GM12878 (cell line): ENCODE measurements at places on chromosomes 5 and 9. TPM values are rescaled to one million over a fixed set of nuclear protein-coding genes. Genes with fewer than 3 reads are reported as not detected.

Gene MLLT3
- total RNA-seq = 38.4 and 40.7 TPM in 2 replicates

- no peak for DNase-seq
Observed at GRCh38 chr5:34734326-34734725, 78.2 kb downstream of the RAI14 start.

GRCh38 chr9:27538647-27539046 is 9.0 kb upstream of the MOB3B start:
- DNase-seq = no peak

DNA sequence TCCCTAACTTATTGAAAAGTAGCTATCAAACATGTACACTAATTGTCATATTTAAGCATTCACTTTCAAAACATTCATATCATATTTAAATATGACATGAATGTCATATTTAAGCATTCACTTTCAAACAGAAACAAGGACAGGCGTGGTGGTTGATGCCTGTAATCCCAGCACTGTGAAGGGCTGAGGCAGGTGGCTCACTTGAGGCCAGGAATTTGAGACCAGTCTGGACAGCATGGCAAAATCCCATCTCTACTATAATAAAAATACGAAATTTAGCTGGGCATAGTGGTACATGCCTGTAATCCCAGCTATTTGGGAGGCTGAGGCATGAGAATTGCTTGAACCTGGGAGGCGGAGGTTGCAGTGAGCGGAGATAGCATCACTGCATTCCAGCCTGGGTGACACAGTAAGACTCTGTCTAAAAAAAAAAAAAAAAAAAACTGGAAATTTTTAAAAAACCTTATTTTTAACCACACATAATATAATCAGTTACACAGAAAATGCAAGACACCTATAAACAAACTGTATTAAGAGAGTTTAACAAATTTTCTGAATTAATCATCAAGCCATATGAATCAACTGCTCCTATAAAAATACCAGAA is 88.1 kb downstream of the LPAR1 start:
- DNase-seq = no peak

Gene EGR1
- total RNA-seq = 7.3 and 9.0 TPM in 2 replicates

- DNase-seq = no peak
Observed at GRCh38 chr5:8241558-8241957, 372.6 kb downstream of the MTRR start.

- peak; percentile 13 for DNase-seq
Observed at GRCh38 chr5:88940713-88941112, 57.7 kb upstream of the MEF2C start.

DNA sequence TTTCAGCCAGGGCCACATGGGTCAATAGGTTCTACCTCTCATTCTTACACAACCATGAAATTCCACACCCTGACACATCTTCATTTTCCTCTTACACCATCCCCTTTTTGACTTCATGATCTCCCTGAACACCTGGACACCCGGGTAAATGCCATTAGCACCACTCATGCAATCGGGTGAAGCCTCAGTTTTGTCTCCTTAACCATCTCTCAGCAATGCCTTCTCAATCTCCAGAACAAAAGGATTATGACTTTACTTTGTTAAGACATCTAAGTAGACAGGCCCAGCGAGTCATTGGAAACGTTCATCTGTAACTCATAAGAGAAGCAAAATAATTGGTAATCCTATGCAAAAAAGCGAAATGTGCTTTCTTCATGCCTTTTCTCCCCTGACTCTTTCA is 49.9 kb downstream of the ADAMTS12 start:
- no peak for DNase-seq

Gene PITX1
- 0.77 and 1.1 TPM in 2 replicates for total RNA-seq

DNA sequence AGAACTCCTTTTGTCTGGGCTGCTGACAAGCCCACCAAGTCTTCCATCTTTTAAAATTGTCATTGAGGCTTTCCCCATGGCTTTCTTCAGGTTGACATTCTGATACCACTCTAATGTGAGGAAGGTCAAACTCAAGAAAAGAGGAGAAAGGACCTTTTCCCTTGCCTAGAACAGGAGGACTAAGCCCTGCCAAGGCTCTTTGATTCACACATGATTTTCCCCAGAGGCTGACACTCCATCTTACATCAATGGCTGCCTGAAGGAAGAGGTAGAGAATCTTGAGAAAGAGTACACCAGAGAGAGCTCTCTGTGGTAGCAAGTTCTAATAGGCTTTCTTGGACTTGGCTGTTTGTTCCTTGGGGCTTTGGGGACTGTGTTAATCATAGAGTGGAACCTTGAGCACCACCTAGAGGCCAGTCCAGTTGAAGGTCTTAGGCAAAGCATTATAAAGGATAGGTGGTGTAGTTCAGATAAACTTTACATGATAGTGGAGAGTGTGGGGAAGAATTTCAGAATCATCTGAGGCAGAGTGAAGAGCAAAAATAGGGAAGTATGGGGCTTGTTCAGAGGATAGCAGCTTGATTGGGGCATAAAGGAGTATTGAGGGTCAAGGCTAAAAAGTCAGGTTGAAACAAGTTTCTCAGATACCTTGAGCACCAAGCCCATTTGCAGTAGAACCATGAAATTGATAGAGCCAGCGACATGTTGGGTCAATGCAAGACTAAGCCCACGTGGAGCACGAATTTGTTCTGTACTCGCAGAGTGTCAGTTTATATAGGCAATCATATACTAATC is 36.7 kb downstream of the NDFIP1 start:
- peak; percentile 11 for DNase-seq

DNA sequence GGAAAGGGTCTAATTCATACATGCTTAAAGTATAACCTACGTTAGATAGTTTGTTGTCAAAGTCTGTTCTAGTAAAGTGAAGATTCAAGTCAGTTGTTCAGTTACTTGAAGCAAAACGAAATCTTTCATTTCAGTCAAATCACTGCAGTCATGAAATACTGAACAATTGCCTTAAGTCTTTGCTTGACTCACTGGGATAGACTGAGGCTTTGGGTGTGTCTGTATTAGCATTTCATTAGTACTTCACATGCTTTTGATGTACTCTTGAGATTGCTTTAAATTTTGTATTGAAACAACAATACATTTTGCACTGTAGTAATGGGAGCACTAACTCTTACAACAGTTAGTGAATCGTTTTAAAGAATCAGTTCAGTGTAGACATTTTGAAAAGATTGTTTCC is 4.0 kb upstream of the CMYA5 start:
- DNase-seq = no peak

DNA sequence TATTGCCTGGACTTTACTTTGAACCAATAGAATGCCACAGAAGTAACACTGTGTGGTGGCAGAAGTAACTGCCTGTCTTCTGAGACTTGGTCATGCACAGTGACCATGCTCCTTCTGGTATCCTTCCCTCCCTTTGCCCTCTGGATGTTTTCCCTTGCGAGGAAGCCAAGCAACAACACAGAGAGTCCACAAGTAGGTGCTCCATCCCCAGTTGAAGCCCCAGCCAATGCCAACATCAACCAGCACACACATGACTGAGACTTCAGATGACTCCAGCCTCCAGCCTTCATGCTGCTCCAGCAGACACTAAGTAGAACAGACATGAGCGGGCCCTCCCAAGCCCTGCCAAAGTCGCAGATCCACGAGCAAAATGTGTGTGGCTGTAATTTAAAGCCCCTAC is 129.6 kb downstream of the EPB41L4A start:
- no peak for DNase-seq

DNA sequence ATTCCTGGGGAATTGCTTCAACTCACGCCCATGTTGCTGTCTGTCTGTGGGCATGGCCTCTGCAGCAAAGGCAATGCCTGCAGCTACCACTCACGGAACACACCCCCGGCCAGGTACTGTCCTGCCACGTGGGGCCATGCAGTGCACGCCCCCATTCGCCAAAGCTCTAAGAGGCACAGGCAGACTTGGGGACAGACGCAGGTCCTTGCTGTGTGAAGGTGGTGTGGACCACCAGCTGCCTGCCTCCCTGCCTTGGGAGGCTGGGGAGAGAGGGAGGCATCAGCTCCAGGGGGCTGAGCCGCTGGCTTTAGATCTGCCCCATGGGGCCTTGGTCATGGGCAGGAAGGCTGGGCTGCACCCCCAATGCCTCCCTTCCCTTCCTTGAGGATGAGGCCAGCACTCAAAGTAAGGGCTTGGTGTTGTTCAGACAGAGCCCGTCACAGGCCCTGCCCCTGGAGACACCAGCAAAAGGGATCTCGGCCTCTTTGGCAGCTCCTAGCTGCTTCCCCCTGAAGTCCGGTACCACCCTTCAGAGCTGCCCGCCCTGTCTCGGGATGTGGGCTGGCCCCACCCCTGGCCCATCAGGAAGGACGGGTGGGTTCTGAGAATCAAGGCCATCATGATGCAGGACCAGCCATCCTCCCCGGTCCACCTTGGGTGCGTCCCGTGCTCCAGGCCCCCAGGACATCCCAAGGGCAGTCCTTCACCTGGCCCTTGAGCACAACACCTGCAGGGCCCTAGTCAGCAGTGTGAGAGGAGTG is 2.3 kb downstream of the GRIN1 start:
- DNase-seq = no peak

Gene ALDOB
- 0.66 and 0.82 TPM in 2 replicates for total RNA-seq

- DNase-seq = no peak
Observed at GRCh38 chr5:142545650-142546322, 140.1 kb downstream of the FGF1 start.

GRCh38 chr9:125932746-125933455 is 185.7 kb downstream of the PBX3 start:
- no peak for DNase-seq

DNA sequence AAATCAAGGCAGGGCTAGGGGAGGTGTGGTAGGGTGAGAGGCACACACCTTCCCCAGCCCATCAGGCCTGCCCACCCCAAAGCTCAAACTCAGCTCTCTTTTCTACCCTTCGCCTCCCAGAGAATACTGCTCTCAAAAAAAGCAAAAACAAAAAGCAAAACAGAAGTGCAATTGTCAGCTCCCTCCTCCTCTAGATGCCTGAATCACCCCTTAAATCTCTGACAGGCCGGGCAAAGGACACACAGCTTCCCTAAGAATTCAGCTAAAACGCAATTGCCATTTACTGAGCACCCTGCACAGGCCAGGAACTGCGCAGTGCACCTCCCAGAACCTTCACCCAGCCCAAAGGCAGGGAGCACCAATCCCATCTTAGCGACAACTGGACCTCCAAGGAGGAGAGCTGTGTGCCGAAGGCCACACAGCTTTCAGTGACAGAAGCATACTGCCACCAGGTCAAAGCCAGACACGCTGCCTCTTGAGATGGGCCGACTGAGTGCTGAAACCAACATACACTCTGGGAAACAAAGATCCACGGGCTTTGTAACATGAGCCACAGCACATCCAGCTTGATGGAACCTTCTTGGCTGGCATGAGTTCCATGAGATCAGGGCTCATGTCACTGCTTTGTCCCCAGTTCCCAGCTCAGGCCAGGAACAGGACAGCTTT is 53.4 kb upstream of the STXBP1 start:
- no peak for DNase-seq

DNA sequence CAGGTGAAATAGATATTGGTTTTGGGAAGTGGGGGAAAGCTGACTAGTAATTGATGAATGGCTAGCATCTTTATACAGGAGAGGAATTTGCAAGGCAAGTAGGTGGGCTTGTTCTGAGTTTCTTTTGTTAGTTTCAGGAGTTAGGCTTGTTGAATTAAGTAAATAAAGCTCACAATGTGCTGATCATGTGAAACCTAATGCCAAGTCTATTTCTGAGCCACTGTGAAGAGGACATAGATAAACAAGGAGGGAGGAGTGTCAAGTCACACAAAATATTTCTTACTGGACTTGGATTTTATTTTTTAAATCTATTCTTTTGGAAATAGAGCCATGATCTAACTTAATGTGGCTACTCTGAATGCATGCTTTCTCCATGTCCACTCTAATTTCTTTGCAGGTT is 19.9 kb downstream of the GDA start:
- no peak for DNase-seq

GRCh38 chr5:150134198-150134588 is 21.5 kb downstream of the PDGFRB start:
- DNase-seq = no peak

GRCh38 chr9:132244582-132245455 is 83.0 kb downstream of the NTNG2 start:
- DNase-seq = no peak

- no peak for DNase-seq
Observed at GRCh38 chr9:93895535-93895934, 59.6 kb downstream of the BARX1 start.

GRCh38 chr9:132994410-132995120 is 16.1 kb downstream of the GFI1B start:
- no peak for DNase-seq

GRCh38 chr9:37840560-37841194 is 40.1 kb downstream of the DCAF10 start:
- no peak for DNase-seq

- no peak for DNase-seq
Observed at GRCh38 chr5:179417696-179418095, 72.4 kb upstream of the ADAMTS2 start.

Gene KIF24
- total RNA-seq = 5.2 and 5.3 TPM in 2 replicates

Gene C9orf40
- 18.5 and 21.5 TPM in 2 replicates for total RNA-seq

Gene CARD9
- 2.4 and 2.6 TPM in 2 replicates for total RNA-seq

Gene SLCO4C1
- total RNA-seq = 0.72 and 0.87 TPM in 2 replicates

DNA sequence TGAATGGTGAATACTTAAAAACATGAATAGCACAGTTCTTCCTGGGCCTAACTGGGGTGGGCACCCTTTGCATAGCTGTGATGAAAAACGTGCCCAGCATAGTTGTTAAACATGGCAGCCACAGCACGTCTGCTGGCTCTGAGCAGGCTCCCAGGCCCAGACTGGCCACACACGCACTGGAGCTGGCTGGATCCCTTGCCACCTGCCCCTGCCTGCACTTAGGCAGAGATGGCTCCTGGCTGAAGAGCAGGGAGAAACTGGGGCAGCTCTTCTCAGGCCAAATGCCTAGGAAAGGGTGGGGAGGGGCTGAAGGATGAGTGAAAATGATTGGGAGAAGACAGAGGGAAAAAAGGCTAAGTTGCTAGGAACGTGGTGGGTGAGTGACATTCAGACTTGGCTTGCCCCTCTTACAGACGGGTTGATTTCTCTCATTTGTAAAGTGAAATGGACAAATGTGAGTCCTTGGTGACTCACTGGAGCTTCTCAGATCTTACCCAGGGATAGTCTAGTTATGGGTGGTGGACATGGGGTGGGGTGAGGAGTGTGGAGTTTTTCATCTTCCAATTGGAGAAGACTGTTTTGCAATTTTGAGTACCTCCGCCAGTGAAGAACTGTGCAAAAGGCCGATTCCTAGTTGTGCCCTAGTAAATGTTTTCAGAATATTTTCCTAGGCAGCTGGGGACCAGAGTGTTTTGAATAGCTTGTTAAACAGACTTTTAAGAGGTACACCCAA is 42.4 kb downstream of the TRIO start:
- no peak for DNase-seq

- DNase-seq = no peak
Observed at GRCh38 chr5:143717400-143717799, 94.6 kb upstream of the HMHB1 start.

- DNase-seq = no peak
Observed at GRCh38 chr5:56543441-56544388, 271.6 kb upstream of the MAP3K1 start.

Gene MSMP
- 1.1 and 2.4 TPM in 2 replicates for total RNA-seq

DNA sequence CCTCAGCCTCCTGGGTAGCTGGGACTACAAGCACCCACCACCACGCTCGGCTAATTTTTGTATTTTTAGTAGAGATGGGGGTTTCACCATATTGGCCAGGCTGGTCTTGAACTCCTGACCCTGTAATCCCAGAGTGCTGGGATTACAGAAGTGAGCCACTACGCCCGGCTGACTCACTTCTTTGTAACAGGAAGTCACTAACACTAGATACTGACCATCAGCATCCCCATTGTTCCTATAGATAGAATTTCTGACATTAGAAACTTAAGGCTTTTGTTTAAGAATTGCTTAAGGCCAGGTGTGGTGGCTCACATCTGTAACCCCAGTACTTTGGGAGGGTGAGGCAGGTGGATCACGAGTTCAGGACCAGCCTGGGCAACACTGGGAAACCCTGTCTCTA is 42.2 kb downstream of the LEAP2 start:
- no peak for DNase-seq
